IMR-90 (cell line): ENCODE measurements at places on chromosomes 5 and 9. TPM values are rescaled to one million over a fixed set of nuclear protein-coding genes. Genes with fewer than 3 reads are reported as not detected.

DNA sequence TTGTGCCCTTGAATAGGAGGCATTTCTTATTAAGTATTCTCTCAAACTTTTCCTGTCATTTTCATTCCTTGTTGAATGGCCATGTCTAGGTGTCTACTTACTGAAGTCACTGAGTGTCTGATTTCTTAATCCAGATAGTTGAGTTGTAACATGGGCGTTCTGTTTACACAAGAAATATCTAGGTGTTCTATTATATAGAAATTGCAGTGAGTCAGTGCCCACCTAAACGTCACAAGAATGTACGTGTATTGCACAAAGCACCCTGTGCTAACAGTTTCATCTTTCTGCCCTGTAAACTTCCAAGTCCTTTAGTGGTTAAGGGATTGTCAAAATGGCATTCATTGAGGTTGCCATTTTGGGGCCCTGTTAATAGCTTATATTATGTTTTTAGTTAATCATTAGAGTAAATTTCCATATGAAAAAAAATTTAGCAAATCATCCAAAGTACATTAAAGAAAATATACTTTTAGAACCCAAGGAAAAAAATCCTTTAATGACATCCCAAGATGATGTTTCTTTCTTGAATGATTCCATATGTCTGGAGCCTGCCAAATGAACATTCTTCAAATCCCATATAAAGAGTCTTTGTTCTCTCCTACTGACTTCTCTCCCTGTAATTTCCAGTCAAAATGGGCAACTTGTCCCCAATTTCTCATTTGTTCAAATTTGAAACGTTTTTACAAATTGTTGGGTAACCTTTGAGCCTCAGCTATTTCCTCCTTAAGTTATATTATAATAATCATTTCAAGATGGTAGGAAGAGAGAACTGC lies 114.2 kb downstream of the GOLPH3 start:
- no peaks in the 10 kb centered on the region for H3K36me3 ChIP-seq
- no peak for DNase-seq
- no peaks in the 10 kb centered on the region for H3K4me1 ChIP-seq
- H3K27ac ChIP-seq, result no peak overlapping the region
- no peak overlapping the region for H3K4me3 ChIP-seq

The MRPS30 gene
- 51.4 and 57.2 TPM in 2 replicates for total RNA-seq

DNA sequence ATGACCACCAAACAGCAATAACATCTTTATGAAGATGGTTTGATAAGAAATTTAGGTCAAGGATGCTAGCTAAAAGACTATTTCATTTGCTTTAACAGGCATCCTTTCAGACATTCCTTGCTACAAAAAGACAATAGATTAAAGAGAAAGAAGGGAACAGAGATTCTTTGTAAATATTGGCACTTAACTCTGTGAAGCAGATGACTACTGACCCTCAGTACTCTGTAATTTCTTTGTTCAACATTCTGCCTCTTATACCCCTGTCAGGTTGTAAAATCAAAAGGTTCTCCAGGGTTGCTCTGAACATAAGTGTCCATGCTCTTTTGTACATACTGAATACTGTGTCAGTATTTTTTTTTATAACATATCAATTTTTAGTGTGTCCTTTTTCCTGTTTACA lies 610.6 kb upstream of the GRAMD2B start:
- no peak overlapping the region for H3K27ac ChIP-seq
- H3K4me3 ChIP-seq, result no peak overlapping the region
- H3K27me3 ChIP-seq, result no peaks in the 10 kb centered on the region
- no peaks in the 10 kb centered on the region for H3K36me3 ChIP-seq
- no peak for DNase-seq

DNA sequence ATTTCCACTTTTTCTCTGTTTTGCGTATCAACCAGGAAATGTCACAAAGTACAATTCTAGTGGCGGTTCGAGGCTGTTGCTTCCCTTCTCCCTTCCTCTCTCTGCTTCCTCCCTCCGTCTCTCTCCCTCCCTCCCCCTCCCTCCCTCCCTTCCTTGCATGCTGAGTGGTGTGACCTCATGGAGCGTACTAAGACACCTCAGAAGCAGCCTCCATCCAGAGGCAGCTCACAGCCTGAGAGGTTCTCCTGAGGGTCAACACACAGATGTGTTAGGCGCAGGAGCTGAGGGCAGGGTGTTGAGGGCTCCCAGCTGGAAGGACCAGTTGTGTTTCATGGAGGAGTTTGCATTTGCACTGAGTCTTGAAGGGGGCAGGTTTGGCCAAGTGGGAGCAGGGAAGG lies 57.7 kb downstream of the COL5A1 start:
- H3K36me3 ChIP-seq, result peaks cover 48% of the 10 kb centered on the region
- H3K27ac ChIP-seq, result no peak overlapping the region
- no peak overlapping the region for H3K4me3 ChIP-seq
- DNase-seq, result peak; percentile 37
- peaks cover 7% of the 10 kb centered on the region for H3K4me1 ChIP-seq

GRCh38 chr5:175032741-175033151 lies 308.4 kb downstream of the MSX2 start:
- DNase-seq, result no peak
- H3K27ac ChIP-seq, result no peak overlapping the region
- no peaks in the 10 kb centered on the region for H3K36me3 ChIP-seq
- H3K4me1 ChIP-seq, result no peaks in the 10 kb centered on the region
- no peak overlapping the region for H3K4me3 ChIP-seq

- DNase-seq, result no peak
- no peak overlapping the region for H3K4me3 ChIP-seq
- no peaks in the 10 kb centered on the region for H3K36me3 ChIP-seq
- H3K4me1 ChIP-seq, result no peaks in the 10 kb centered on the region
Observed at GRCh38 chr9:29150606-29151005, 1577.3 kb upstream of the C9orf72 start.

- H3K4me1 ChIP-seq, result peaks cover 3% of the 10 kb centered on the region; the same call in 1 of the 2 replicates
- no peaks in the 10 kb centered on the region for H3K27me3 ChIP-seq
- H3K27ac ChIP-seq, result no peak overlapping the region
- DNase-seq, result no peak
- no peaks in the 10 kb centered on the region for H3K36me3 ChIP-seq
- no peak overlapping the region for H3K4me3 ChIP-seq
Observed at GRCh38 chr9:70093944-70094343, 50.3 kb downstream of the MAMDC2 start.

The NCS1 gene
- total RNA-seq, result 35.8 and 41.0 TPM in 2 replicates

DNA sequence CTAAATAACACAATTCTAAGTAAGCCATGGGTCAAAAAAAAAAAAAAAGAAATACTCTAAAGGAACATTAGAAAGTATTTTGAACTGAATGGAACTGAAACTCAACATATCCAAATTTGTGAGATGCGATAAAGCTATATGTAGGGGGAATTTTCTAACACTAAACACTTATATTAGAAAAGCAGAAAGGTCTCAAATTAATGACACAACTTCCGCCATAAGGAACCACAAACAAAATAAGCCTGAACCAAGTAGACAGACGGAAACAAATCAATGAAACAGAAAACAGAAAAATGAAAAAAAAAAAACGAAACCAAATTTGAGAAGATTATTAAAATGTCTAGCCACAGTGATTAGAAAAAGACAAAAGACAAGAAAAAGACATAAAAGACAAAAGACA lies 39.9 kb downstream of the ADAMTS6 start:
- DNase-seq, result no peak
- H3K4me1 ChIP-seq, result no peaks in the 10 kb centered on the region
- peaks cover 3% of the 10 kb centered on the region; the same call in 1 of the 2 replicates for H3K36me3 ChIP-seq
- no peak overlapping the region for H3K4me3 ChIP-seq

DNA sequence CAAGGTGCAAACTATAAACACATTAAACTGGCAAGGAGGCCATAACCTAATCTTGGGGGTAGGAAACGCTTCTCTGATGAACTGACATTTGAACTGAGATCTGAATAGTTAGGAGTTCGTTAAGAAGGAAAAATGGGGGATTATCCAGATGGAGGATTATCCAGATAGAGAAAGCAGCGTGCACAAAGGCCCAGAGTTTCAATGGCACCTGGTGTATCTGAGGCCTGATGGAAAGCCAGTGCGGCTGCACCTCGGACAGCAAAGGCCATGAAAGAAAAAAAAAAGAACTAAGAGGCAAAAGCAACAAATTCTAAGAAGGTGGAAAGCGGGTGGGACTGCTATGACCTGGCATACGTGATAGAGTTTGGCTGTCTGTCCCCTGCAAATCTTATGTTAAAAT lies 13.0 kb upstream of the CTNNAL1 start:
- H3K36me3 ChIP-seq, result peaks cover 1% of the 10 kb centered on the region
- peaks cover 3% of the 10 kb centered on the region; the same call in 1 of the 2 replicates for H3K4me1 ChIP-seq
- no peak overlapping the region for H3K27ac ChIP-seq
- H3K27me3 ChIP-seq, result no peaks in the 10 kb centered on the region

DNA sequence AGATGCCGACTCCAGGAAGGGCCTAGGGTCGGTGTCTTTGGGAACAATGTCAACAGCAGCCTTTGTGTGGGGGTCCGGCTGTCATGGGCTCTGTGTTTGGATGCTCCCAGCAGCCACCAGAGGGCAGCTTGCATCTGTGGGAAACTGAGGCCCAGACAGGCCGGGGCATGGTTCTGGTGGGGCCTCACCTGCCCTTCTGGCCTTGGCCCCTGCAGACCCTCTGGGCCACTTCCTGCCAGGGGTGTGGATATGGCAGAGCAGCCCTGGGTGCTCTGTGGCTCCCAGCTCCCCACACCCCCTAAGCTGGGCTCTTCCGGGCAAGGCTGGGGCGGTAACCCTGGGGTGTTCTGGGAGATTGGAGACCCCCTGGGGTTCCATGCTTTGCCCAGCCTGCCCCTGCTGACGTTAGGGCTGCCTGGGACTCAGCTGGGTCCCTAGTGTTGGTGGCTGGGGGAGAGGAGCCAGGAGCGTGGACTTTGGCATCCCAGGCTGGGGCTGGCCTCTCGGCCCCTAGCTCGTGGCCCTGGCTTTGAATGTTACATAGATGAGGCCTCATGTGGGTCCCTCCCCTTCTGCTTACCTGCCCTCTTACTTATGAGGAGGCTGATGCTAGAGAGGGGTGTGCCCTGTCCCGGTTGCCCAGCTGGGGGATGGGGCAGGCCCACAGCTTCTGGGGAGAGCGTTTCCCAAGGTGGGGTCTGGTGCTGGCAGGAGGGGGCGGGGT lies 38.3 kb downstream of the RXRA start:
- H3K27ac ChIP-seq, result no peak overlapping the region
- H3K4me1 ChIP-seq, result peaks cover 17% of the 10 kb centered on the region
- no peaks in the 10 kb centered on the region for H3K36me3 ChIP-seq

DNA sequence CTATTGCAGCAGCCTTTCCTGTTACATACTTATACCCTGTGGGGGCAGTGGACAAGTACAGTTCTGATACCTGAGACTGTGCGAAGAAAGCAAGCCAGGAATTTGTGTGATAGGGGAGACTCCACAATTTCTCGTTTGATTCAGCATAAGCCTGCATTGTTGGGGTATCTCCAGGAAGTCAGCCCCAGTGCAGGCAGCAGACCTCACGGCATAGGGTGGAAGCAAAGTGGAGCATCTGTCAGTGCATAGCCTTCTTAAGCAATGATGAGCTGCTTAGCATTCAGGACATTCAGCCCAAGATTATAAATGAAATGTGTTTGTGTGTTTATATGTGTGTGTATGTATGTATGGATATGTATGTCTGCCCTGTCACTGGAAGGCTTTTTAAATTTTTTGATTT lies 157.0 kb downstream of the SH3GL2 start:
- H3K4me3 ChIP-seq, result no peak overlapping the region
- H3K36me3 ChIP-seq, result no peaks in the 10 kb centered on the region
- DNase-seq, result no peak
- H3K27ac ChIP-seq, result no peak overlapping the region
- H3K4me1 ChIP-seq, result no peaks in the 10 kb centered on the region

- H3K4me3 ChIP-seq, result no peak overlapping the region
- H3K27me3 ChIP-seq, result no peaks in the 10 kb centered on the region
- H3K4me1 ChIP-seq, result peaks cover 17% of the 10 kb centered on the region
- peak overlapping the region; percentile 15; the same call in 1 of the 2 replicates for H3K27ac ChIP-seq
Observed at GRCh38 chr9:686321-686813, 155.1 kb upstream of the DMRT1 start.

The WHRN gene
- 0.18 and 0.28 TPM in 2 replicates for total RNA-seq

DNA sequence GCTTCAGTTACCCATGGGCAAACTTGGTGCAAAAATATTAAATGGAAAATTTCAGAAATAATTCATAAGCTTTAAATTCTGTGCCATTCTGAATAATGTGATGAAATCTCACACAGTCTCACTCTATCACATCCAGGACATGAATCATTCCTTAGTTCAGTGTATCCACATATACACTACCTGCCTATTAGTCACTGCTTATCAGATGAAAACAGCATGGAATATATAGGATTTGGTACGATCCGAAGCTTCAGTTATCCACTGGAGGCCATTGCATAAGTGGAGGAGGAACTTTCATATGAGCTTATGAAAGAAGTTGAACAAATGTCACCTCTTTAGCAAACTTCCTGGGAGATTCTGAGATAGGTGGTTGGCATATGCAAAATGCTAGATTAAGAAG lies 64.2 kb downstream of the GAPVD1 start:
- H3K36me3 ChIP-seq, result peaks cover 22% of the 10 kb centered on the region
- H3K27ac ChIP-seq, result no peak overlapping the region
- no peaks in the 10 kb centered on the region for H3K27me3 ChIP-seq
- H3K4me3 ChIP-seq, result no peak overlapping the region

DNA sequence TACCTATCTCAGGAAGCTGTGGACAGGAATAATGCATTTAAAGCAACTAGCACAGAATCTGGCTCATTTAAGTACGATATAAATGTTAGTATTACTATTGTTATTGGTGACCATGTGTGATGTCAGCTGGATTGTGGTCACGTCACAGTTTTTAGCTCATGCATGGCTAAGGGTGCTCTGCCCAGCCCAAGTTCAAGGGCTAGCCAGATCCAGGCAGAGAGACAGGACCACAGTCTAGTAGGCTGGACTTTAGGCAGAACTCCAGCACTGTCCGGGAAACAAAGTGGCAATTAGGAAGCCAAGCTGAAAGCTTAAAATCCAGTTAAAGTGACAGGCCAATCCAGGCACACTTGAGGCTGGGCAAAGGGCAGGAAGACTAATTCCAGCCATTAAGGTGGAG lies 273.6 kb downstream of the ADAMTSL1 start:
- H3K27me3 ChIP-seq, result no peaks in the 10 kb centered on the region
- no peaks in the 10 kb centered on the region for H3K36me3 ChIP-seq

GRCh38 chr5:138569782-138570181 lies 5.4 kb downstream of the HSPA9 start:
- DNase-seq, result peak; percentile 40
- peaks cover 63% of the 10 kb centered on the region for H3K36me3 ChIP-seq
- no peak overlapping the region for H3K4me3 ChIP-seq
- H3K4me1 ChIP-seq, result peaks cover 2% of the 10 kb centered on the region

GRCh38 chr9:87836951-87837705 lies 45.5 kb upstream of the SPATA31E1 start:
- peak; percentile 15 for DNase-seq
- no peak overlapping the region for H3K4me3 ChIP-seq
- no peaks in the 10 kb centered on the region for H3K4me1 ChIP-seq
- peaks cover 10% of the 10 kb centered on the region for H3K27me3 ChIP-seq
- no peaks in the 10 kb centered on the region for H3K36me3 ChIP-seq

GRCh38 chr5:72854419-72854818 lies 38.0 kb downstream of the TNPO1 start:
- peaks cover 33% of the 10 kb centered on the region for H3K36me3 ChIP-seq
- no peak for DNase-seq
- H3K4me3 ChIP-seq, result no peak overlapping the region
- no peaks in the 10 kb centered on the region for H3K27me3 ChIP-seq
